SIG-M5 (cell line): ENCODE measurements at places on chromosomes 4 and X.

DNA sequence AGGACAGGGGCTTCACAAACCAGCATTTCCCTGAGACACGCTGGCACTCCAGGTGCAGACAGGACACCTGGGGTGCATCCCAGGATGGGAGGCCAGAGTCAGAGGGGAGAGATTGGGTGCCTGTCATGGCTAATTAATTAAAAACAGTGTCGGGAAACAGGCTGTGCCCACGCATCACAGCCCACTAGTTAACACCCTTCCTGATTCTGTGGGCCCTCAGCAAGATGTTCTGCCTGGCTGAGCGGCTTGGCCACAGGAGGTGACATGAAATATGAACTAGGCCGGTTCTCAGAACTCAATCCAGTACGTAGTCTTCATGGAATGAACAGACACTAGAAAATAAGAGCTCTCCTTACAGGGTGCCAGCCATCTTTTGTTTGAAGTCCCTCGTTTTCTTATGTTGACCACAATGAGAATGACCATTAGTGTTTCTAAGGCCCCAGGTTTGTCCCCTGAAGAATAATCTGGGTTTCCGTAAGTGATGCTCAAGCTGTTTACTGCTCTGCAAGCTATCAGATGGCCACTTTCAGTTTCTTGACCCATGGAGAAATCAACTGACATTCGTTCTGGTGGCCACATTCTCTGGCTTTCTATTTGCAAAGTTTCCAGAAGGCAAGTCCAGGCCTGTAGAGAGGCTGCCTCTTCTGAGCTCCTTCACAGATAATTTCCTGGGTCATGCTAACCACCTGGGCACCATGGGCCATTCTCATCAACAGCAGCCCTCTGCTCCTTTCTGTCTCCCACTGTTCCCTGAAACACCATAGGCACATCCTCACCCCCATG, 72.3 kb downstream of the SLC34A2 start:
- DNase-seq: no peak

DNA sequence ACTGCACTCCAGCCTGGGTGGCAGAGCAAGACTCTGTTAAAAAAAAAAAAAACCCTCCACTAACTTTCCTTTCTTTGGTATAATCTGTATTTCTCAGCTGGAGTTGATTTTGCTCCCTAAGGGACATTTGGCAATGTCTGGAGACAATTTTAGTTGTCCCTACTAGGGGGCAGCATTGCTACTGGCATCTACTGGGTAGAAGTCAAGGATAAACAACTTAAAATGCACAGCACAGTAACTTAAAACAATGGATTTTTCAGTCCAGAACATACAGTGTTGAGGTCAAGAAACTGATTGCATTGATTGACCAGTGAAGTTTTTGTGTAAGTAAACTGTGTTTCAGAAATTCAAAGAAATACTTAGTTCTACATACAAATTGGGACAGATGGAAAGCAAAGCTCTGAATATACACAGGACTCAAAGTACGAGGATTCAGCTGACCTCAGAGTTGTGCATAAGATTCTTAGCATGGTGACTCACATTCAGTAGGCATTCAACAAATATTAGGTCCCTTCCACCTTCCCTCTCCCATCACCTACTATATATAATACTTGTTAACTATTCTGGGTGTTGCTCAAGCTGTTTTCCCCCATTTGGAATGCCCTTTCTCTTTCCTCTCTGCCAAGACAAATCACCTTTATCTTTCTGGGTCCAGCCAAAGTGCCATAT, 8.8 kb downstream of the DDX53 start:
- DNase-seq: no peak

- DNase-seq: no peak
Observed at GRCh38 chrX:153993978-153994377, 21.4 kb downstream of the TMEM187 start.

GRCh38 chr4:38856046-38856445, 571 bp downstream of the TLR6 start:
- no peak for DNase-seq
